Activated T-helper 17 cell treated with anti-CD3 and anti-CD28 coated beads, Interleukin-2, amount 50 U/mL, for 72 hours (primary cell): ENCODE measurements at places on chromosomes 2 and 18.

GRCh38 chr2:102498414-102498813, 25.4 kb downstream of the SLC9A4 start:
- H3K27me3 ChIP-seq: peaks cover 16% of the 10 kb centered on the region
- peaks cover 6% of the 10 kb centered on the region for H3K4me1 ChIP-seq
- no peak overlapping the region for H3K27ac ChIP-seq
- no peaks in the 10 kb centered on the region for H3K36me3 ChIP-seq

DNA sequence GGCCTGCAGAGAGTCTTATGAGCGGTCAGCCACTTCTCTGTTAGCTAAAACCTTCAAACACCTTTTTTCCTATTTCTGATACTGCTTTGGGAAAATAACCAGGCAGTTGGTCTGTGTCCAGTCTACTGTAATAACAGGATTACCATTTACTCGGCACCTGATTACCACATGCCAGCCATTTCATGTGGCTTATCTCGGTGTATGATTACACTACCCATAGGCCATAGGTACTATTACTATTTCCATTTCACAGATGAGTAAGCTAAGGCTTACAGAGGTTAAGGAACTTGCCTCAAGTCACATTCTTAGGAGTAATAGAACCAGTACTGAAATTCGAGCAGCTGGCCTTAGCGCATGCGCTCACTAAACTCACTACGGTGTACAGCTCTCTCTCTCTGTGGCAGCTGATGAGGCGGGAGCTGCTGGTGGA, 147.2 kb upstream of the L3MBTL4 start:
- H3K4me1 ChIP-seq: no peaks in the 10 kb centered on the region
- H3K4me3 ChIP-seq: no peak overlapping the region
- H3K27ac ChIP-seq: no peak overlapping the region
- H3K27me3 ChIP-seq: peaks cover 3% of the 10 kb centered on the region

DNA sequence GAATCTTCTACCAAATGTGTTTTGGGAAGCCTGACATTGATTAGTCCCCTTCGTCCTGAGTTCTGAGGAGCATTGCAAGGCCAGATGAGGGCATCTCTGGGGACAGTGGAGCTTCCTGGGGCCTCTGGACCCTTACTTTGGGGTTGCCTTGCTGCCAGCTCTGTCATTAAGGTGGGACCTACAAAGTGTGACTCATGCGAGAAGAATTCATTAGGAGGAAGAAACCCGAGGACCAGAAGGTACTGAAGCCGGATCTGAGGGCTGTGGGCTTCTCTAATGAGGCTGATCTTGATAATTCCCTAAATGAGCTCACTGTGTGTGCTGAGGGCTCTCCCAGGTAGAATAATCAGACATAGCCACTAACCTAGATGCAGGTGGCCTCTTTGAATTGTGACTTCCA, 695 bp upstream of the SCYGR2 start:
- H3K36me3 ChIP-seq: no peaks in the 10 kb centered on the region
- no peak overlapping the region for H3K27ac ChIP-seq
- peaks cover 44% of the 10 kb centered on the region for H3K27me3 ChIP-seq
- no peak for ATAC-seq
- no peak overlapping the region for H3K4me3 ChIP-seq
- H3K4me1 ChIP-seq: no peaks in the 10 kb centered on the region

- no peaks in the 10 kb centered on the region for H3K4me1 ChIP-seq
- peaks cover 3% of the 10 kb centered on the region for H3K27me3 ChIP-seq
- no peak for ATAC-seq
- no peak overlapping the region for H3K27ac ChIP-seq
- no peak overlapping the region for H3K4me3 ChIP-seq
- no peaks in the 10 kb centered on the region for H3K36me3 ChIP-seq
These were observed 86.5 kb downstream of the CDCA7 start for GRCh38 chr2:173441222-173441621.

DNA sequence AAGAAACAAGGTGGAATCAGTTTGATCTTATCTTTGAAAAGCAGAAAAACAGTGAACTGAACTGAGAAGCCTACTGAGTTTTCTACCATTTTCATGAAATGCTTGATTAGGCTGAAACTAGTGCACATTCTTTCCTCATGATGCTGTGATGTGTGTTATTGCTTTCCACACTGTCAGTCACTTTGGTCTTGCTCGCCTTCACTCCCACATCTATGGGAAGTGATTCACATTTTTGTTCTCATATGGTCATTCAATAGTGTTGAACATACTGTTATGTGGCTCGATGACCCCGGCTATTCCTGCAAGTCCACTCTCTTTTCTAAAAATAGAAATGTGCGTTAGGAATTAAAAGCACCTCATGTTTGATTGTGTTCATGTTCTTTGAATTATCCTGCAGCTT, 129.7 kb downstream of the TGIF1 start:
- H3K27ac ChIP-seq: no peak overlapping the region
- no peak overlapping the region for H3K4me3 ChIP-seq
- H3K27me3 ChIP-seq: no peaks in the 10 kb centered on the region

DNA sequence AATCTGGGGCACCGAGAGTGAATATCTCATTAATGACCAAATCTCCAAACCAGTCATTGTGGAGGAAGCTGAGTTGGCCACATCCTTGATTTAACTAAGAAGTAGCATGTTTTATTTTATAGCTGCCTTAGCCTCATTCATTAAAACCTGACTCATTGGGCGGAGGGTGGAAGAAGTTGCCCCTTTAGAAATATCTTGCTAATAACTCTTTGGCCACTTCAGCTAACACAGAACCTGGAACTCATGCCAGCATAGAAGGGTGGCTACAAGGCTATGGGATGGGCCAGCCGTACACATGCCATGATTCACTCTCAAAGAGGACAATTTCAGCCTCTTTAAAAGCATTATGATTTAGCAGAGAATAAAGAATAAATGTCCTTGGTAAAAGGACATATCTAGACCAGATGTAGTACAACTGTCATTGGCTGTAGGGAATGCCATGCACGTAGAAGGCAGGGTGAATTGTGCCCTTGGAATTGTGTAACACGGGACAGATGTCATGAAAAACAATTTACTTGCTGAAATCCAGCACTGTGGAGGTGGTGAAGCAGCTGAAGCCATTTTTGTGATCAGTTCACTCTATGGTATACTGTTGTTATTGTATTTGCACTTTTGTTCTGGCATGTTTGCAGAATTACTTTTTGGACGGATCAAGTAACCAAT, 330.0 kb downstream of the PLCL1 start:
- peaks cover 4% of the 10 kb centered on the region for H3K36me3 ChIP-seq
- no peaks in the 10 kb centered on the region for H3K4me1 ChIP-seq
- H3K27ac ChIP-seq: no peak overlapping the region
- no peaks in the 10 kb centered on the region for H3K27me3 ChIP-seq
- H3K4me3 ChIP-seq: no peak overlapping the region
